ENCODE measurements at places on chromosomes 3 and 15. TPM values are rescaled to one million over a fixed set of nuclear protein-coding genes. Genes with fewer than 3 reads are reported as not detected.

- DNase-seq = no peak
Measured at GRCh38 chr3:84881288-84881687, 77.5 kb upstream of the CADM2 start.

- no peak for DNase-seq
Measured at GRCh38 chr3:52121813-52122212, 32.4 kb downstream of the POC1A start.

DNA sequence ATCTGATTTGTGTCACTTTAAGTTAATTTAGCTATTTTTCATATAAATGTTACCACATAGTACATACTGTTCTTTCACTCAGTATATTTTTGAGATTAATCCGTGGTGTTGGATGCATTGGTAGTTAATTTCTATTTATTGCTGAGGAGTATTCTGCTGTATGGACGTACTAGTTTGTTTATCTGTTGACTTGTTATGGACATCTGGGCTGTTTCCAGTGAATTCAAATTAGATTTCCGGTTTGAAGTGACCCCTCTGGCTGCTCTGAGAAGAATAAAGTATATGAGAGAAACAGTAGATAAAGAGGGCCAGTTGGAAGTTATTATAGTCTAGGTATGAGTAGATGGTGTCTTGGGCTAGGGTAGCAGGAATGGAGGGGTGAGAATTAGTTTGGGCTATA, 15.6 kb downstream of the KAT2B start:
- DNase-seq = no peak

DNA sequence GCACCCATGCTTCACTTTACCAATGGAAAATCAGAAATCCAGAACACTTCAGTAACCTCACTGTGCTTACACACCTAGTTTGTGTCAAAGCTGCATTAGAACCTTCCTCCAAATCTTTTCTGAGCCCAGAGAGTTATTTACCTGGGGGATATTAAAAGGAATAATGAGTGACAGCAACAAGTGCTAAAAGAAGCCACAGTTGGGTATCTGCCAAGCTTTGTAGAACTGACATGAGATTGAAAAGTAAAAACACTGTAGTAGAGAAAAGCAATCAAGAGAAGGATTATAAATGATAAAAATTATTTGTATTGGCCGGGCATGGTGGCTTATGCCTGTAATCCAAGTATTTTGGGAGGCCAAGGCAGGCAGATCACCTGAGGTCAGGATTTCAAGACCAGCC, 8.8 kb upstream of the TBC1D23 start:
- no peak for DNase-seq

GRCh38 chr3:173266441-173266840, 125.4 kb upstream of the SPATA16 start:
- no peak for DNase-seq

GRCh38 chr3:67723863-67724262, 69.5 kb upstream of the SUCLG2 start:
- no peak for DNase-seq

GOLGA8T gene
- 2.6 TPM for total RNA-seq

Measured in activated naive CD8-positive, alpha-beta T cell treated with anti-CD3 and anti-CD28 coated beads, Interleukin-2, amount 10 ng/mL, durations not matched to agents 7 days and 5 days (primary cell).